Activated naive CD4-positive, alpha-beta T cell treated with anti-CD3 and anti-CD28 coated beads for 36 hours (primary cell): ENCODE measurements at places on chromosomes 3 and 15. TPM values are rescaled to one million over a fixed set of nuclear protein-coding genes. Genes with fewer than 3 reads are reported as not detected.

GRCh38 chr15:34223904-34224596 lies 766 bp upstream of the EMC4 start:
- DNase-seq: no peak
- H3K36me3 ChIP-seq: peaks cover 18% of the 10 kb centered on the region
- H3K27me3 ChIP-seq: no peaks in the 10 kb centered on the region
- peak overlapping the region; percentile 96 for H3K4me3 ChIP-seq
- H3K4me1 ChIP-seq: peaks cover 31% of the 10 kb centered on the region

The STRIT1 gene
- not detected for total RNA-seq

- H3K4me1 ChIP-seq: peaks cover 5% of the 10 kb centered on the region
- no peak overlapping the region for H3K27ac ChIP-seq
- H3K27me3 ChIP-seq: peaks cover 20% of the 10 kb centered on the region
- DNase-seq: no peak
- no peak overlapping the region for H3K4me3 ChIP-seq
Measured at GRCh38 chr15:75174729-75175128, 27.0 kb upstream of the C15orf39 start.

DNA sequence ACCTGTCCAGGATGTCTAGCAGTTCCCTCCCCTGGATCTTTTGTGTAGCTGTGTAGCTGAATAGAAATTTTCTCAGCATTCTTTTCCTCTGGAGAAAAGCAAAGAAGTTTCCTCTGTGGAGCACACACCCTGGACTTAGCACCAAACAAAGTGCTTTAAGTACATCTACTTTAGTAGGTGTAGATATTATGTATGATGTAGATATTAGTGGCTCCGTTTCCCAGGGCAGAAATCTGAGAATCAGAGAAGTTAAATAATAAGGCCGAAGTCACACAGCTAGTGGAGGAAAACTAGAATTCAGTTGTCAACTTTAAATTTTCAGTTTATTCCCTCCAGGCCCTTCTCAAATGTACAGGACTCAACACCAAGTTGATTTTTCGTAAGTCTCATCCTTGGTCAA lies 401.7 kb upstream of the NR2F2 start:
- DNase-seq: no peak
- H3K36me3 ChIP-seq: no peaks in the 10 kb centered on the region
- no peak overlapping the region for H3K27ac ChIP-seq
- no peak overlapping the region for H3K4me3 ChIP-seq
- peaks cover 5% of the 10 kb centered on the region for H3K4me1 ChIP-seq

DNA sequence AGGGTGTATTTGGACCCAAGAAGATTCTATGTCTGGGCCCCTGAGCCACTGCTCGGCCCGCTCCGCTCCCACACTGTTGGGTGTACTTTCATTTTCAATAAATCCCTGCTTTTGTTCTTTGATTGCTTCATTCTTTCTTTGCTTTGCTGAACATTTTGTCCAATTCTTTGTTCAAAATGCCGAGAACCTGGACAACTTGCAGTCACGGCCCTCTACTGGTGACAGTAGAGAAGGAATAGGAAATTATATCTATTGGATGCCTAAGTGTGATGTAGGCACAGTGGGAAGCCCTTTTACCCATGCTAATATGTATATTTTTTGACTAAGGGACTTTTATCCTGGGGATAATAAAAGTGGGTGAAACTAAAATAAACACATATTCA lies 340.8 kb downstream of the LRRC3B start:
- no peak overlapping the region for H3K27ac ChIP-seq
- DNase-seq: no peak
- no peak overlapping the region for H3K4me3 ChIP-seq

DNA sequence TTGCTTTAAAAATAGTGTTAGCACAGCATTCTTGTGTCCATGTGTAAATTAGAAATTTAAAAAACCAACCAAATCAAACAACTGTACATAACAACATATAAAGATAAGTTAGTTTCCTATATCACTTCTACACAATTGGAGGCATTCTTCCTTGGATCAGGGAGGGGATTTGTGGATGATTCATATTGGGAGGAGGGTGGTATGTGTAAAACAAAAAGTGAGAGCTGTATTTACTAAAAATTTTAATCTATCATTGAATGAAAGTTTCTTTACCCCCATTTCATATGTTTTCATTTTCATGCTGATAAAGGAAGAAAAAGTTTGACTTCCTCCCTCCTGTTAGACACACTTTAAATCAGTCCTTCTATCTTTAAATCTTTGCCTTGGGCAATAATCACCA lies 325.0 kb downstream of the SATB1 start:
- peaks cover 19% of the 10 kb centered on the region for H3K4me1 ChIP-seq
- H3K4me3 ChIP-seq: no peak overlapping the region
- H3K36me3 ChIP-seq: no peaks in the 10 kb centered on the region
- DNase-seq: no peak
- H3K27me3 ChIP-seq: peaks cover 6% of the 10 kb centered on the region
- no peak overlapping the region for H3K27ac ChIP-seq

- no peak overlapping the region for H3K27ac ChIP-seq
- no peaks in the 10 kb centered on the region for H3K36me3 ChIP-seq
- DNase-seq: no peak
- H3K4me3 ChIP-seq: no peak overlapping the region
Measured at GRCh38 chr3:55780913-55781312, 293.8 kb upstream of the WNT5A start.

The CHRNA5 gene
- total RNA-seq: 1.5 TPM

The CTXN2 gene
- total RNA-seq: not detected

DNA sequence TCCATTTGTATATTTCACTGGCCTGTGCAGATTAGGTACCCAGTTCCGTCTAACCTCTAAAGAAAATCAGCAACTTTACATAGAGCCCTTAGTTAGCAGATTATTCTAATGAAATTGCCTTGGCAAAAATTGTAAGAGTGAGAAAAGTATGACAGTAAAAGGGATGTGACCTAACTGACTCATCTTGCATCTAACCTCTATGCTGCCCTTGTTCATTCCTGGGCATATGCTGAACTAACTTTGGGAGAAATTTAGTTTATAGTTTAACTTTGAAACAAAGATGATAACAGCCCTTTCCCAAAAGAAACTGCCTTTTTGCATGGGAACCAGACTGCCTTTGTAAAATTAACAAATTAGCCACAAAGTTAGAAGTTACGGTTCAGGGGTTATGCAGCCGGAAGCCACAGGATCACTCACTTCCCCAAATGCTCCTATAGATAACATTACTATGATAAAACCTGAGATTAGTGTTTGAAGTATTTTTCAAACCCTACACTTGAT lies 839.8 kb upstream of the ALCAM start:
- no peak for DNase-seq
- H3K4me1 ChIP-seq: no peaks in the 10 kb centered on the region
- no peaks in the 10 kb centered on the region for H3K27me3 ChIP-seq
- no peaks in the 10 kb centered on the region for H3K36me3 ChIP-seq

- peaks cover 6% of the 10 kb centered on the region for H3K27me3 ChIP-seq
- H3K27ac ChIP-seq: no peak overlapping the region
- no peak for DNase-seq
Measured at GRCh38 chr15:50109076-50109987, 9.7 kb downstream of the ATP8B4 start.

The LRRIQ4 gene
- not detected for total RNA-seq

DNA sequence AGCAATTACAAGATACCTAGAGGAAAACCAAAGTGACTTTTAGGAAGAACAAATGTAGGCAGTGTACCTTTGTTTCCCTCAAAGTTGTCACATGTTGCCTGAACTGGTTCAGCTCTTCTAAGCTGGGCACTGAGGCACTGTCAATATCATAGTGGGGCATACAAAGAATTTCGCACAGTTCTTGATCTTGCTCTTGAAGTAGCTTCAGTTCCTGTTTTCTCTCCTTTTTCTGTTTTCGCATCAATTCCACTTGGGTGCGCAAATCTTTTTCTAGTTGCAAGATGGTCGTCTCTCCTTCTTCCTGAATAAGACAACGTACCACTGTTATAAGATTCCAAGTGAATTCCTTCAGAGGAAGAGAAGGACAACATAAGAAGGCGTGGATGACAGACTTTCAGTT lies 12.7 kb downstream of the PRC1 start:
- no peak for DNase-seq
- H3K4me3 ChIP-seq: no peak overlapping the region
- no peaks in the 10 kb centered on the region for H3K27me3 ChIP-seq
- H3K36me3 ChIP-seq: peaks cover 66% of the 10 kb centered on the region
- H3K27ac ChIP-seq: no peak overlapping the region

The LMLN gene
- 2.2 TPM for total RNA-seq

GRCh38 chr3:57221883-57222282 lies 5.6 kb upstream of the APPL1 start:
- no peaks in the 10 kb centered on the region for H3K27me3 ChIP-seq
- H3K36me3 ChIP-seq: no peaks in the 10 kb centered on the region
- DNase-seq: no peak
- H3K4me1 ChIP-seq: peaks cover 6% of the 10 kb centered on the region

DNA sequence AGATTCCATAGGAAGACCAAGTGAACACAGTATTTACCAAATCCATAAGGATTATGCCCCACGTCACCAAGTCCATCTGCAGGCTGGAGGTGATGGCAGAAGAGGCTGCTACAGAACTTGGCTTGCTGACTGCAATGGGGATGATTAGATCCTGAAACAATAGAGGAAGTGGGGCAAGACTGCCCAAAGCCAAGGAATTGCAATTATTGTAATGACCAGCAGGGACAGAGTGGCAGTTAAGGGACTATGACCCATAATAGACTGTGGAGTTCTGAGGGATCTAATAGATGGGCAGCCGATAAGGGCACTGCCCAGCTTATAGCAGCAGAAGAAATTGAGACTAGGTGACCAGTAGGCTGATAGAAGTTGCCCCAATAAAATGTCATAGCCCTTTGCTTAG lies 108.4 kb downstream of the MINAR1 start:
- H3K36me3 ChIP-seq: no peaks in the 10 kb centered on the region
- no peaks in the 10 kb centered on the region for H3K4me1 ChIP-seq
- H3K4me3 ChIP-seq: no peak overlapping the region
- no peak for DNase-seq
- H3K27ac ChIP-seq: no peak overlapping the region

- no peak overlapping the region for H3K4me3 ChIP-seq
- no peak overlapping the region for H3K27ac ChIP-seq
- DNase-seq: no peak
- no peaks in the 10 kb centered on the region for H3K36me3 ChIP-seq
- H3K4me1 ChIP-seq: no peaks in the 10 kb centered on the region
Measured at GRCh38 chr15:36406911-36407310, 172.5 kb upstream of the CDIN1 start.

The ACTC1 gene
- not detected for total RNA-seq

The TUSC7 gene
- not detected for total RNA-seq

DNA sequence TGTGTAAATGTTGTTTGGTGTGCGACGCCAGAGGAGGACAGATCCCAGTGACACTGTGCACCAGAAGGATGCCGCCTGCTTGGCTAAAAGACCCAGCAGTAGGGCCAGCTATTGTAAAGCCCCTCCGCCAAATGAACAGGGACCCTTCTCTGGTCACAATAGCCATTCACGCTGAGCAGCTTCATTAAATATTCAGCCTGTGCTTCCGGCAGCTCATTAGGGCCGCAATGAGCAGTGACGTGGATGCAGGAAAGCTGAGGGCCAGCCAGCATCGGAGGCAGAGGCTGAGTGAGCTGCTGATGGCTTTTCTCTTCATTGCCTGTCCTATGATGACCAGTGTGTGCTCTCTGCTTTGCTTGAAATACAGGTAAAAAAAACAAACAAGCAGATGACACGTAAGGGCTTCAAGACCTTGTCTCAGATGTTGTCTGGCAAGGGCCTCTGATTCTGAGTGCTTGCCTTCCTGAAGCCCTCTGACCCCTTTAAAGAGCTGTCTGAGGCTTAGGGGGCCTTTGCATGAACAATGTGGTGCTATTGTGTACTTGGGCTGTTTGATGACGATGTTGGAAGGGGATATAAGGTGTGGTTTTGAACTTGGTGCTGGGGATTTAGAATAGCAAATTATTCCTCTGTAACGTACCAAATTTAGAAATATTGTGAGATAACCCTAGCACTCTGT lies 130.4 kb downstream of the FEZF2 start:
- no peak for DNase-seq
- no peaks in the 10 kb centered on the region for H3K36me3 ChIP-seq
- H3K27me3 ChIP-seq: peaks cover 12% of the 10 kb centered on the region
- no peaks in the 10 kb centered on the region for H3K4me1 ChIP-seq
- no peak overlapping the region for H3K4me3 ChIP-seq
- no peak overlapping the region for H3K27ac ChIP-seq

The AQP9 gene
- total RNA-seq: not detected

The TRPM1 gene
- total RNA-seq: not detected

DNA sequence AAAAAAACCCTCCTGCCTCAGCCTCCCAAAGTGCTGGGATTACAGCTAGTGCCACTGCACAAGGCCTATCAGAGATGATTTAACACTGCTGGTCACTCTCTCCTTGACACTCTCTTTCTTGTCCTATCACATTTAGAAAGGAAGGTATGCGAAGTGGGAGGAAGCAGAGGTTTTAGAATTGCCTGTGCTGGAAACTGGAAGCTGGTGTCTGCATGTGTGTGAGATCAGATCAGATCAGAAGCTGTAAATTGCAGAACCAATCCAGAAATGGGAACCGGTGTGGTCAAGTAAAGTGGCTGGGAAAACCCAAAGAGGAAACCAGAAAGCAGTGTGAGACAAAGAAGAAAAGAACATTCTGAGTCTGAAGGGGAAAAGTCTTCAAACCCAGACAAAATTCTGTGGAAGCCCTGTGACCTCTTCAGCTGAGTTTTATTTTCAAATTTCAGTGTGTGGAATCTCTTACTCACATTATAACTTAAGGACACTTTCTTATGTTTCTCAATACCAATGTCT lies 2.8 kb downstream of the EFHB start:
- peaks cover 10% of the 10 kb centered on the region for H3K27me3 ChIP-seq
- H3K36me3 ChIP-seq: no peaks in the 10 kb centered on the region
- H3K4me3 ChIP-seq: no peak overlapping the region
- peak; percentile 62 for DNase-seq
- H3K27ac ChIP-seq: no peak overlapping the region
- peaks cover 23% of the 10 kb centered on the region for H3K4me1 ChIP-seq

The TTLL13 gene
- total RNA-seq: 0.26 TPM

The FAM107A gene
- total RNA-seq: not detected

The RBPMS2 gene
- total RNA-seq: not detected

DNA sequence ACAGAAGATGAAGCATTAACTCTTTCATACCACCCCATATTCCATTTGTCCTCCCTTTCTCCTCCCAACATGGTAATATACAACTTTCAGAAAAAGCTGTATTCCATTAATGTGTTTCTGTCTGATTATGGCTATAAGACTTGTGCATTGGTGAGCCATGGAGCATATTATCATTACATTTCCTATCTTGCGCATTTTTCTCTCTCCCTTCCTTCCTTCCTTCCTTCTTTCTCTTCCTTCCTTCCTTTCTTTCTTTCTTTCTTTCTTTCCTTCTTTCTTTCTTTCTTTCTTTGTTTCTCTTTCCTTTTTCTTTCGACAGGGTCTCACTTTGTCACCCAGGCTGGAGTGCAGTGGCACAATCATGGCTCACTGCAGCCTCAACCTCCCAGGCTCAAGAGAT lies 25.5 kb upstream of the PDE8A start:
- peaks cover 4% of the 10 kb centered on the region for H3K27me3 ChIP-seq
- H3K4me1 ChIP-seq: peaks cover 8% of the 10 kb centered on the region
- H3K4me3 ChIP-seq: no peak overlapping the region
- no peak overlapping the region for H3K27ac ChIP-seq

GRCh38 chr3:131033480-131034080 lies 6.9 kb downstream of the NEK11 start:
- no peaks in the 10 kb centered on the region for H3K27me3 ChIP-seq
- peak; percentile 22 for DNase-seq
- no peaks in the 10 kb centered on the region for H3K4me1 ChIP-seq
- no peak overlapping the region for H3K4me3 ChIP-seq
- H3K36me3 ChIP-seq: no peaks in the 10 kb centered on the region

The CCDC39 gene
- not detected for total RNA-seq

- no peak overlapping the region for H3K27ac ChIP-seq
- no peaks in the 10 kb centered on the region for H3K4me1 ChIP-seq
- H3K27me3 ChIP-seq: no peaks in the 10 kb centered on the region
- no peak for DNase-seq
- no peak overlapping the region for H3K4me3 ChIP-seq
- no peaks in the 10 kb centered on the region for H3K36me3 ChIP-seq
Measured at GRCh38 chr3:35789042-35789831, 149.9 kb downstream of the ARPP21 start.

The XCR1 gene
- total RNA-seq: not detected
